A549 treated with dexamethasone at 1 μM for 4 hours (cell line): ENCODE measurements at places on chromosomes 12 and 14. TPM values are rescaled to one million over a fixed set of nuclear protein-coding genes. Genes with fewer than 3 reads are reported as not detected.

GPRC5D gene
- total RNA-seq = not detected in 5 replicates

CAPZA3 gene
- not detected in 5 replicates for total RNA-seq

SLCO1B1 gene
- 0.38 to 0.64 TPM (median 0.39 TPM) in 5 replicates for total RNA-seq

TAS2R7 gene
- total RNA-seq = not detected in 5 replicates

GLIPR1L1 gene
- total RNA-seq = not detected in 5 replicates

LTBR gene
- 192 to 255 TPM (median 245 TPM) in 5 replicates for total RNA-seq

PARP2 gene
- total RNA-seq = 18.3 to 20.7 TPM (median 20.1 TPM) in 5 replicates

CTSG gene
- total RNA-seq = not detected in 5 replicates

RNU7-1 gene
- not detected in 5 replicates for total RNA-seq

TMBIM6 gene
- total RNA-seq = 389 to 531 TPM (median 511 TPM) in 5 replicates

RILPL1 gene
- 8.8 to 15.1 TPM (median 12.5 TPM) in 5 replicates for total RNA-seq

IL26 gene
- not detected in 5 replicates for total RNA-seq

LALBA gene
- total RNA-seq = not detected in 5 replicates

BDKRB2 gene
- 0.91 to 1.3 TPM (median 1.1 TPM) in 5 replicates for total RNA-seq

DIO2 gene
- 1.7 to 2.8 TPM (median 1.9 TPM) in 5 replicates for total RNA-seq

TAS2R43 gene
- not detected in 5 replicates for total RNA-seq

LRRC9 gene
- not detected in 5 replicates for total RNA-seq

TRAF3 gene
- total RNA-seq = 13.8 to 20.7 TPM (median 19.8 TPM) in 5 replicates

MUCL1 gene
- not detected in 5 replicates for total RNA-seq

RSRC2 gene
- total RNA-seq = 53.7 to 75.1 TPM (median 64.3 TPM) in 5 replicates

INHBC gene
- not detected in 5 replicates for total RNA-seq

RTL1 gene
- total RNA-seq = 0.21 to 0.29 TPM (median 0.24 TPM) in 5 replicates

LRRIQ1 gene
- 0.30 to 1.0 TPM (median 0.76 TPM) in 5 replicates for total RNA-seq

FLRT2 gene
- 2.1 to 4.1 TPM (median 3.2 TPM) in 5 replicates for total RNA-seq

LTB4R gene
- total RNA-seq = 2.7 to 6.5 TPM (median 4.3 TPM) in 5 replicates

CMTM5 gene
- total RNA-seq = not detected in 5 replicates

SLC38A4 gene
- total RNA-seq = 0.16 to 0.42 TPM (median 0.23 TPM) in 5 replicates

NUP107 gene
- total RNA-seq = 59.9 to 73.1 TPM (median 70.0 TPM) in 5 replicates

PIWIL1 gene
- total RNA-seq = not detected in 5 replicates

HOXC9 gene
- 12.7 to 14.9 TPM (median 14.5 TPM) in 5 replicates for total RNA-seq

ZDHHC22 gene
- total RNA-seq = 0.20 to 0.27 TPM (median 0.23 TPM) in 5 replicates

RAPGEF3 gene
- 0.51 to 0.72 TPM (median 0.60 TPM) in 5 replicates for total RNA-seq

ACTN1 gene
- 159 to 236 TPM (median 220 TPM) in 5 replicates for total RNA-seq

AKAP6 gene
- 0.29 to 0.70 TPM (median 0.41 TPM) in 5 replicates for total RNA-seq

PRH2 gene
- 0.26 to 0.27 TPM in 2 of 5 replicates, not detected in the others for total RNA-seq

NELL2 gene
- 0.09 to 0.33 TPM (median 0.22 TPM) in 5 replicates for total RNA-seq

SLC2A14 gene
- total RNA-seq = 0.39 to 1.1 TPM (median 0.78 TPM) in 5 replicates

LMNTD1 gene
- total RNA-seq = 0.15 TPM in 1 of 5 replicates, not detected in the others

GLI1 gene
- 4.5 to 7.8 TPM (median 5.9 TPM) in 5 replicates for total RNA-seq

CCDC196 gene
- total RNA-seq = not detected in 5 replicates

FAM222A gene
- 3.3 to 7.0 TPM (median 5.8 TPM) in 5 replicates for total RNA-seq

CDCA4 gene
- 40.3 to 44.6 TPM (median 42.2 TPM) in 5 replicates for total RNA-seq

IAPP gene
- total RNA-seq = not detected in 5 replicates

DDN gene
- 0.56 to 0.71 TPM (median 0.67 TPM) in 5 replicates for total RNA-seq

OVCH1 gene
- not detected in 5 replicates for total RNA-seq

ESRRB gene
- total RNA-seq = 0.13 to 0.30 TPM (median 0.20 TPM) in 5 replicates

FAM181A gene
- not detected in 5 replicates for total RNA-seq

KCNMB4 gene
- 0.20 to 0.49 TPM (median 0.30 TPM) in 5 replicates for total RNA-seq

RERG gene
- 0.17 to 0.31 TPM (median 0.27 TPM) in 5 replicates for total RNA-seq

PAPLN gene
- 4.0 to 5.6 TPM (median 4.9 TPM) in 5 replicates for total RNA-seq

AMDHD1 gene
- total RNA-seq = 1.6 to 2.8 TPM (median 2.3 TPM) in 5 replicates

P2RX2 gene
- 0.05 TPM in 1 of 5 replicates, not detected in the others for total RNA-seq

SMCO2 gene
- total RNA-seq = 0.11 to 0.24 TPM in 2 of 5 replicates, not detected in the others

GZMH gene
- not detected in 5 replicates for total RNA-seq

NEUROD4 gene
- total RNA-seq = 0.03 TPM in 1 of 5 replicates, not detected in the others
